Stimulated activated memory B cell treated with anti-CD40 and anti-IgM and Interleukin-4, amounts not matched to agents 10 μg/mL and 1 μg/mL and 100 μg/mL, for 72 hours (primary cell): ENCODE measurements at places on chromosomes 2 and 18.
A peak's percentile ranks its signal among the peaks of the same experiment; 100 is the strongest.

GRCh38 chr2:46841621-46842020 is 74.0 kb downstream of the MCFD2 start:
- ATAC-seq = peak; percentile 66

DNA sequence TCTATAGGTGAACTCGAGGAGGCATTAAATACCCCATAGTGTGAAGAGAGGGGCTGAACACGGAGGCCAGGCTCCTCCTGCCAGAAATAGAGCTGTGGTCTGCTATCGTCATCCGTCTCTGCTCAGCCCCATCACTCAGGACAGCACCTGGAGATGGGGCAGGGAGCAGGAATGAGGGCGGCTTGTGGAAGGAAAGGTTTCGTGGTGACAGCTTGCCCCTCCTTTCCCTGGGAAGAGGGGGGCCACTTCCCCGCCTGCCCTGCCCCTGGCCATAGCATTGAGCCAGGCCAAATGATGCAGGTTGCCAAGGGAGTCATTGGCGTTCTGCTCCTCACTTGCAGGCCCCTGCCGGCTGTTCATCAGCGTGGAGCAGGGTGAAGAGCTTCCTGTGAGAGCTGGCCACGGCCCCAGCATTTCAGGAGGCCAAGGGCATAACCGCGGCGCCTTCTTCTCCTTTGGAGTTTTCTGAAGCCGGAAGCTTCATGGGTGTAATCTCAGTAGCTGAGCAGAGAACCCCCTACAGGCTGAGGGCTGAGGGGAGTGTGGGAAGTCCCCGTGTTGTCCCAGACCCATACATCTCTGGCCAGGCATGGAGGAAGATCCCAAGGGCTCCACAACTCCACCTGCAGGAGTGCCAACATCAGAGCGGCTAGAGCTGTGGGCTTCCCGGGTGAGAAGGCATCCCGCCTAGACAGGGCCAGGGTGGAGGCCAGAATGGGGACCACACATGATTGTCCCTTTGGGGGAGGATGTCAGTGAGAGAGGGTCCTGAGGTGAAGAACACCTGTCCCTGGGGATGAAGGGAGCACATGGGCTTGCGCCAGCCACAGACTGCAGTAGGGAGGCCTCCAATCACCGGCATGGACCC is 112.5 kb upstream of the GLI2 start:
- ATAC-seq = peak; percentile 11

DNA sequence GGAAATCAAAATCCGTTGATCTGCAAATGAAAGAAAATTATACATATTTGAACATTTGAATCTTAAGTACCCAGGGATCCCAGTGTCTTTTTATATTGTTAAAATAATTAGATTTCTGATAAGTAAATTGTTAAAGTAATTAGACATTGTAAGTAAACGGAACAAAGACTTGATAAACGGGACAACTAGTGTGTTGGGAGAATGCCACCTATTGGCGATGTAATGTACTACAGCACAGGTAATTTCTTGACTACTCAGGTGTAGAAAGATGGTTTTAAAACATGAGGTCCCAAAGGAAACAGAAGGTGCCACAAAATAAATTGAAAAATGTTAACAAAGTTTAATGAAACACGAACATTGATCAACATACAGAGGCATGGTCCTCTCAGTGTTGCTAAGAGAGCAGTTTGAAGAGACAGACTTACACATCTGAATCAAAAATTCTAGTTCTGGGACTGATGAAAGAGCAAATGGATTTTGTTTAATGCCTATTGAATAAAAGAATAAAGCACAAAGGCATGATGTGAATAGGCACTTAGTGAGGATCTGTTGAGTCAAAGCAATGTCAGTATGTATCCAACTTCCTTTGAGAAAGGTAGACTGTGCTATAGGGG is 103.4 kb upstream of the RASGRP3 start:
- ATAC-seq = no peak

- ATAC-seq = no peak
Observed at GRCh38 chr2:223674998-223675609, 72.9 kb upstream of the SCG2 start.

DNA sequence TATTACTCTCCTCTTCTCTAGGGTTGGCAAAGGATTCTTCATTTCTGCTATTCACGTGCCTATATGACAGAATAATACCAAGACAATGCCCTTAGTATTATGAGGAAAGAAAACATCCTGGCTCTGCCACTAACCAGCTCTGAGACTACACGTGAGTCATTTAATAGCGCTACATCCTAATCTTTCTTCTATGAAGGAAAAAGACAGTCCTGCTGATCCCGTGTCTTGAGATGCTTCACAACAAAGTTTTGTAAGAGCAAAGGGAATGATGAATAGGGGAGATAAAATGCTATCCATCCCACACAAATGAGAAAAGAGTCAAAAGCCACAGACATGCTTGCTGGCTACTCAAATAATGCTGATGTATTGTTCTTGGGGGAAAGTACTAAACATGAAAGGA is 152.8 kb downstream of the PID1 start:
- no peak for ATAC-seq

GRCh38 chr2:25201265-25201664 is 32.9 kb upstream of the POMC start:
- ATAC-seq = no peak

GRCh38 chr2:224121406-224122067 is 82.5 kb upstream of the SERPINE2 start:
- ATAC-seq = no peak

DNA sequence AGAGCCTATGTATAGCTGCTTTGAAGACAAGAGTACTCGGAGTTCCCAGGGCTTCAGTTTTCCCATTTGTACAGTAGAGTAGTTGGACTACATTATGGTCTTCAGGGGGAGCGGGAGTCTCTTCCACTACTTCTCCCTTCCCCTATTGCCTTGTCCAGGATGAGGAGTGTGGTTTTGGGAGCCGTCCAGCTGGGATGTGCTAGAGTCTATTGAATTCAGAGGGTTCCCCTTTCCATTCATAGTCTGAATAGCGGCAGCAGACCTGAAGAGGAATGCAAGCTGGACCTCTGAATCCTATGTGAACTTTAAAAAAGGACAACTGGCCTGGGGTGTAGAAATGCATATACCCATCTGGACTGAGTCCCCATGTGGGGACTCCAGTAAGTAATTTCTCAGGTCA is 43.5 kb upstream of the EPG5 start:
- ATAC-seq = no peak

- ATAC-seq = no peak
Observed at GRCh38 chr2:204005940-204006721, 69.6 kb downstream of the ICOS start.

DNA sequence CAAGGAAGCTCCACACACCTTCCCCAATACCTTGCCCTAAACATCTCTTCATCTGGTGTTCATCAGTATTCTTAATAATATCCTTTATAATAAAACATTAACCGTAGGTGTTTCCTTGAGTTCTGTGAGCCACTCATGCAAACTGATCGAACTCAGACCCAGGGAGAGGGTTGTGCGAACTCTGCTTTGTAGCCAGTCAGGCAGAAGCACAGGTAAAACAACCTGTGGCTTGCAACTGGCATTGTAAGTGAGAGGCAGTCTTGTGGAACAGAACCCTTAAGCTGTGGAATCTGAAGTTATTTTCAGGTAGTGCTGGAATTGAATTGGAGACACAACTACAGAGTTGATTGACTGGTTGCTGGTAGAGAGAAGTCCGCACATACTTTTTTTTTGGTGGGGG is 4.7 kb downstream of the BUB1 start:
- no peak for ATAC-seq

GRCh38 chr2:64225491-64225890 is 81.3 kb upstream of the PELI1 start:
- ATAC-seq = no peak

DNA sequence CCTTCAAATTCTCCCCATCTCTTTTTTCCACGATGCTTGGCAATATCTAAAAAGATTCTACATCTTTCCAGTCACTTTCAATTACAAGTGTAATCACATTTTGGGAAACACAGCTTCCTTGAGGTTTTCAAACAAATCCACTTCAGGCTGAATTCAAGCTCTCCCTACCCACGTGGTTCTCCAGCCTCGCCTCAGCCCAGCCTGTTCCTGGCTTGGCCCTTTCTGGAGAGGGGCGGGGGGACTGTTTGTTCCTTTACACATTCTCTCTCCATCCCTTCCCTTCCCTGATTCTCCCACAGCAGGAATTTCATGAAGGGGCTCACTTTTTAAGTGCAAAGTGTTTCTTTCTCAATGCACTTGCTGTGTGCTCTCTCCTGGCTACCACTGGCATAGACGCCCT is 226.3 kb upstream of the SOX11 start:
- no peak for ATAC-seq

- ATAC-seq = no peak
Observed at GRCh38 chr18:73653251-73653650, 494.4 kb downstream of the FBXO15 start.

DNA sequence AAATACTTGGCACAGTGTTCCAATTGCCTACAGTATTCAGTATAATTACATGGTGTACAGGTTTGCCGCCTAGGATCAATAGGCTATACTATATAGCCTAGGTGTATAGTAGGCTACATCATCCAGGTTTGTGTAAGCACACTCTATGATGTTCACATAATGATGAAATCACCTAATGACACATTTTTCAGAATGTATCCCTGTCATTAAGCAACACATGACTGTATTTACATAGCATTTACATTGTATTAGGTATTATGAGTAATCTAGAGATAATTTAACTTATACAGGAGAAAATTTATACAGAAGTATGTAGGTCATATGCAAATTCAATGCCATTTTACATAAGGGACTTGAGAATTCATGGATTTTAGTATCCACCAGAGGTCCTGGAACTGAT is 35.4 kb downstream of the SCN7A start:
- no peak for ATAC-seq

DNA sequence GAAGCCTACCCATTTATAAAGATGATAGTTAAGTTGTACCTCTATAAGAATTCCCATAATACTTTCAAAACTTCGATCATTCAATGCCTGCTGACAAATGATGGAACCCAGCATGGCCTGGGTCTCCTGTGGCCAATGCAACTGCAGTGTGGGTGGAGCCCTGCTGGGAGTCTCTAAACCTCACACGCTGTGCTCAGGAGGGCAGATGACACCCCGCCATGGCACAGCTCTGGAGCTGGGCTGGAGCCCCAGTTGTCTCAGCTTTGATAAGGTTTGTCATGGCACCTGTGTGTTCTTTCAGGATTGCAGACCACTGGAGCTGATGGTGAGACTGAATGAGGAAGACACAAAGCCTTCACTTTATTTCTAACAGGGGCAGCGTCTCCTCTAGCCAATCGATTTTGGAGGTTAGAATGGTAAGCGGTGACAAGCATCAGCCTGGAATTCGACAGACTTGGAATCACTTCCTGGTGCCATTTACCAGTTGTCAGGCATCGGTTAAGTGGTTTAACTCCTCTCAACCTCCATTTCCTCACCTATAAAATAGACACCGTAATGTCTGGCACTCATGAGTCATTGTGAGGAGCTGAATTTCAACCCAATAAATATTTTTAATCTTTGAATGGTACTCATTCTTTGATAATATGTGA is 383.6 kb upstream of the SALL3 start:
- no peak for ATAC-seq
